ENCODE measurements at places on chromosomes 5 and 9. TPM values are rescaled to one million over a fixed set of nuclear protein-coding genes. Genes with fewer than 3 reads are reported as not detected.

COL15A1 gene
- total RNA-seq: not detected

PIK3R1 gene
- total RNA-seq: 58.8 TPM

ROR2 gene
- total RNA-seq: not detected

CATSPER3 gene
- not detected for total RNA-seq

All from thoracic aorta endothelial cell (primary cell).